ENCODE measurements at places on chromosomes 7 and 10.

GRCh38 chr7:133675510-133676218 lies 422.8 kb downstream of the EXOC4 start:
- DNase-seq: no peak

DNA sequence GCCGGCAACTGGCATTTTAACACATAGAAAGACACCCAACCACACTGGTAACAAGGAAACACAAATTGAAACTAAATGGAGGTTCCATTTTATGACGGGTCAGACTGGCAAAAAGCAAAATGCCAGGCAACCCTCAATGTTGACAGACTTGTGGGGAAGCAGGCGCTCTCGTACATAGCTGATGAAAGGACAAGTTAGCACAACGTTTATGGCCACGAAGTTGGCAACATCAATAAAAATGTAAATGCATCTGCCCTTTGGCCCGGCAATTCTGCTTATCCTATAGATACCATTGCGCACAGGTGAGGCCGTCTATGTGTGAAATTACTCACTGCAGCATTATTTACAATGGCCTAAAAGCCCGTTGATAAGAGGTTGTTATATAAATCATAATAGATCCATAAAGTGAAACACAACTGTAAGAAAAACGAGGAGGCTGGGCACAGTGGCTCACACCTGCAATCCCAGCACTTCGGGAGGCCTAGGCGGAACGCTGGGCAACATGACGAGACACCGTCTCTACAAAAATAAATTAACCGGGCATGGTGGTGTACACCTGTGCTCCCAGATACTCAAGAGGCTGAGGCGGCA lies 39.8 kb downstream of the FOXL3 start:
- no peak for DNase-seq

DNA sequence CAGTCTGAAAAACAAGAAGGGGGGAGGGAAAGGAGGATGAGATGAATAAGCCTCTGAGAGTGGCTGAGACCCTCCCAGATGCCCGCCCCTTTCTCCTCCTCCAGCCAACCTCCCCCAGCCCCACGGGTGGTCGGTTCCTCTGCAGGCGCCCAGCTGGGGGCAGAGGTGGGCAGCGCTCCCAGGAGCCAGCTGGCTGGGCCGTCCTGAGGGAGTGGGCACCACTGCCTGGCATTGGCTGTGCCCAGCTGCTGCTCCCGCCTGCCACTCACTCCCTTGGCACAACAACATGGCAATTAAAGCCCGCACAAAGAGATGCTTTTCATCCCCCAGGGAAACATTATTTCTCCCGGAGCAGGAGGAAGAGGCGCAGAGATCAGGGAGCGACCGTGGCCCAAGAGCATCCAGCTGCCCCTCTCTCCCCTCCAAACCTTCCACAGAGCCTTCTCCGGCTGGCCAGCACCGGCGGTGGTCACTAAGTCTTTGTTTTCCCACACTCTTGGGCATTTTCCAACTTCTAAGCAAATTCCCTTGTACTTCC lies 107.2 kb downstream of the SPDYE5 start:
- no peak for DNase-seq

DNA sequence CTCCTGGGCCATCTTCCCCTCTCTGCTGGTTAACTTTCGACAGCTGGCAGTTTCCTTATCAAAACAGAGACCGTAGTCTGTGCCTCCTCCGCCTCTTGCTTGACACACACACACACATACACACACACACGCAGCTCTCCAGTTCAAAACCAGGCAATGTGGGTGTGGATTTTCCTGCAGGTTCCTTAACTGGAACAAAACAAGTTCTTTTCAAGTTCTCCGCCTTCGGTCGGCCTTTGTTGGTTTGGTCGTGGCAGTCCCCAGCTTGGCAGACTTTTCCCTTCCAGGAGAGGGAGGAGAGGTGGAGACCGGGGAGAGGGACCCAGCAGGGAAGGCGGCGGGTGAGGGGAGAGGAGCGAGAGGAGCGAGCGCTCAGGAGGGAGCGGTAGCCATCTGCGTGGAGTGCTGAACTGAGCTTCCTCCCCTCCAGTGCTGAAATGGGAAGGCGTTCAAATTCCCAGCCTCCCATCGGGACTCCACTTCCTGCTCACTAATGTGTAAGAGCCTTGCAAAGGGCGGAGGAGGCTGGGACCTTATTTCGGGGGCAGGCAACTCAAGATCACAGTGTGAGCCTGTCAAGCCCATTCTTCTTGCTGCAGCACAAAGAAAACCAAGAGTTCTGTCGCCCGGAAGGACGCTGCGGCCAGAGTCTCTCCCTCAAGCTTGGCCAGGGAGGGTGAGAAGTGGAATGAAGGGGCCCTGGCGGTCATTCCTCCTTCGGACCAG lies 120.6 kb downstream of the PRPF18 start:
- peak; percentile 93 for DNase-seq

DNA sequence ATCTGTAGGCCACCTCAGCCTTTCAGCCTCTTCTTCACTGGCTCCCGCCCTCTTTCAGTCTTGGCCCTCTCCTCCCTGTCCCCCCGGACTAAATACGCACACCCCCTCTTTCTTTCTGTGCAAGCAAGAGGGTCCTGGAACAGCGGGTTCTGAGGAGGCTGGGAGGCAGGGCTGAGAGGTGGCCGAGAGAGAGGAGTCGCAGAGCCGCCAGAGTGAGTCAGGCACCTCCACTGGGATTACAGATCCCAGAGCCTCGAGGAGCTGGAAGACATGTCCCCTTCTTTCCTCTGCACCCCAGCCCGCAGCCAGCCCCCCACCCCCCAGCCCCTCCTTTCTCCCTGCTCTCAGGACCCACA lies 182 bp downstream of the CCDC136 start:
- no peak for DNase-seq

- peak; percentile 13 for DNase-seq
Observed at GRCh38 chr7:137572056-137572784, 228.7 kb upstream of the PTN start.

- DNase-seq: no peak
Observed at GRCh38 chr7:66631471-66631870, 2.8 kb downstream of the KCTD7 start.

DNA sequence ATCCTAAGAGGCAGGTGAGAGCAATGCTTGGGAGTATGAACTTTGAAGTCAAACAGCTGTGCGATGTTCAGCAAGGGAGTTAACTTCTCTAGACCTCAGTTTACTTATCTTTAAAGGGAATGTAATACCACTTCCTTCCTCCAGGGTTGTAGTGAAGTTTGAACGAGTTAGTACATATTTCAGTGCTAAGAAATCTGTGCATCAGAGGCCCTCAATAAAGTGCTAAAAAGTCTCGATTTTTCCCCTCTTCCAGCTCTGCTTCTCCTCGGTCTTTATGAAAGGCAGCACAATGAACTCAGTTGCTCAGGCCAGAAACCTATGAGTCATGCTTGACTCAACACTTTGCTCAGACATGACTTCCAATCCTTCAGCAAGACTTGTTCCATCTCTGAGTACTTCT lies 418.9 kb downstream of the MDFIC start:
- DNase-seq: peak; percentile 79

DNA sequence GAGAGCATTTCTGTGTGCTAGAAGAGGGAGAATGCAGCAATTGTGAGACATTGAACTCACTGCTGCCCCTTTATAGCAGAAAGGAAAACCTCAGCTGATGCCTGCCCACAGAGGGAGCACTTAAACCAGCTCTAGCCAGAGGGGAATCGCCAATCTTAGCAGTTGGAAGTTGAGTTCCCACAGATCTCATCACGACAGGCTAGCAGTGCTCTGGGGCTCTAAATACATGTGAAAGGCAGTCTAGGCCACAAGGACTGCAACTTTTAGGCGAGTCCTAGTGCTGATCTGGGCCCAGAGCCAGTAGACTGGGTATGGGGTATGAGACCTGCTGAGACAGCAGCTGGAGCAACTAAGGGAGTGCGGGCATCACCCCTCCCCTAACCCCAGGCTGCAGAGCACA lies 25.2 kb upstream of the PRR15 start:
- no peak for DNase-seq
